ENCODE measurements at places on chromosomes 4 and X.
A peak's percentile ranks its signal among the peaks of the same experiment; 100 is the strongest.

DNA sequence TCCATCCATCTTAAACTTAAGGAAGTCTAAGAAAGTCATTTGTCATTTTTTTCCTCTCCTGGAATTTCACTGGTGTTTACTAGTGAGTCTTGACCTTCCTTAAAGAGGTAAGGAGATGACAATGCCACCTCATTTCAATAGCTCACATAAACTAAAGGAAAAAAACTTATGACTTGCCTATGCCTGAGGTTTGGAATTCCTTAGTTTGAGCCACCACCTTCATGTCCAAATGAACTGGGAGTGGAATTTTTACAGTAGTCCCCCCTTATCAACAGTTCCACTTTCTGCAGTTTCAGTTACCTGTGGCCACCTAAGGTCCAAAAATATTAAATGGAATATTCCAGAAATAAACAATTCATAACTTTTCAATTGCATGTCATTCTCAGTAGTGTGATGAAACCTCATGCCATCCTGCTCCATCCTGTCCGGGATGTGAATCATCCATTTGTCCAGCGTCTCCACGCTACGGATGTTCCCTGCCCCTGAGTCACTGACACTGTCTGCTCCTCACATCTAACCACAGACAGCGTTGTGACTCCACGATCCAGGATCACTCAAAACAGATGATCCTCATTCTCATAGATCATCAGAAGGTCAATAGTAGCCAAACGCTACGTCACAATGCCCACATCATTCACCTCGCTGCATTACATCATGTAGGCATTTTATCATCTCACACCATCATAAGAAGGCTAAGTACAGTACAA, 177.4 kb downstream of the SH3KBP1 start:
- no peak for DNase-seq

GRCh38 chrX:11349661-11350337, 56.6 kb downstream of the AMELX start:
- DNase-seq, result no peak

DNA sequence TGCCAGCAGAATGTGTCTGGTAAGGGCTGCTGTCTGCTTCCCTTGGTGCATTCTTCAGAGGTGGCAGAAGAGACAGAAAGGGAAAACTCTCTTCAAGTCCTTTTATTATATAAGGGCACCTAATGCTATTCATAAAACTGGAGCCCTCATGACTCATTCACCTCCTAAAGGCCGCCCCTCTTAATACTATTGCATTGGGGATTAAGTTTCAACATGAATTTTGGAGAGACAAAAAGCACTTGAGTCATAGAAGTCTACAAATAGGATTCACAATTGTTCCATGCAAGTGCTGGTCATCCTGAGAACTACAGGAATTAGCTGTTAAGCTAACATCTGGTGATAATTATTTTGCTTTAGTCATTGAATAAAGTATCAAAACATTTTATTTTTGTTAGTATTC, 349.5 kb downstream of the HS3ST1 start:
- no peak for DNase-seq

DNA sequence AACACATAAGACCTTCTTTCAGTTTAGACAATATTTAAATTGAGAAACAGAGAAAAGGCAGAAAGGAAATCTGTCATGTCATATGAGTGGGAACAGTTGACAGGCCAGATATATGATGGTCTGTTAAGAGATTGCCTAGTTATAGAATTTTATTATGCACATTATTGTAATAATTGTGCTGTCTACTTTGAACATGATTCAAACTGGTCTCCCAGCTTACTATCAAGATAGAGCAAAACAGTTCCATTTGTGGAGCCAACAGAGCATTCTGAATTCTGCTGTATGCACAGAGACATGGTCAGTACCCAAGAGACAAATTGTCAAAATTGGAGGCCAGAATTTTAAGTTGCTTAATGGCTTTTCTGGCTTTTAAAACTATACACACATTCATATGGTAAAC, 139.4 kb downstream of the FBXO8 start:
- DNase-seq, result no peak

- no peak for DNase-seq
Measured at GRCh38 chrX:133414406-133415275, 648 bp downstream of the GPC4 start.

DNA sequence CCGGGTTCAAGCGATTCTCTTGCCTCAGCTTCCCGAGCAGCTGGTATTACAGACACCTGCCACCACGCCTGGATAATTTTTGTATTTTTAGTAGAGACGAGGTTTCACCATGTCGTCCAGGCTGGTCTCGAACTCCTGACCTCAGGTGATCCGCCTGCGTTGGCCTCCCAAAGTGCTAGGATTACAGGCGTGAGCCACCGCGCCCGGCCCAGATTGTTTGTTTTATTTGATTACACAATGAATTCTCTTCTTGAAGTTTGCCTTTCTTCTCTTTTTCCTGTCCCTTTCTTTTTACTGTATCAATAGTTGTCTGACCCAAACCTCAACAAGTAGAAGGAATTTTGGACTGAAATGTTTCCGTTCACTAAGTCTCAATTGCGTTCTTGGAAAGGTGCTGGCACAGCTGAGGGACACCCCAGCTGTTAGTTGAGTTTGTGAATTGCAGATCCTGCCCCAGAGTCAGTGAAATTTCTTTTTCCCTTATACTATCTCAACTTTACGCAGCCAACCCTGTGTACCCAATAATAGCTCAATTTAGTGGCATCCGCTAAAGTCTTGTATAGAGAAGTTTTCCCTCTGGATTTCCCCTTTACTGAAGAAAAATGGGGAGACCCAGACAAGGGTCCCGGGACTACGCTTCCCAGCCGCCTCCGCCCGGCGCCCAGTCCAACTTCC, 639 bp upstream of the MTM1 start:
- DNase-seq, result no peak

DNA sequence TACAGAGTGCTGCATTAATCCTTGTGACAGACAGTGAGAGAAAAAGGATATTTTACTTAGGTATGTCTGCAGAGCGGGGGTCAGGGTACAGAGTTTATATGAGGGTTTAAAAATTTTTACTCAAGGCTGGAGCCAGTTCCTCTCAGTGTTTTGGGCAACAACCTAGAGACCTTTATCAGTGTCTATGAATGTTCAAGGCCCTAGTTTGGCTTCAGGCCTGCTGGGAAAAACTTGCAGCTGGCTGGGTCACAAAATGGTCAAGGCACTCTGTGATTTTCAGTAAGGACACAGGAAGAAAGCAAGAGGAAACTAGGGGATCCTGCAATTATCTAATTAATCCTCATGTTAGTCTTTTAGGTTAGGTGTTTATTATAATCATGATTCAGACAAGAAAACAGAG, 10.8 kb upstream of the C4orf54 start:
- DNase-seq, result no peak

- no peak for DNase-seq
Measured at GRCh38 chr4:77151241-77151640, 5.8 kb upstream of the CCNG2 start.

- DNase-seq, result no peak
Measured at GRCh38 chr4:111045992-111046391, 423.1 kb upstream of the PITX2 start.

- no peak for DNase-seq
Measured at GRCh38 chr4:118683513-118683912, 1.7 kb upstream of the METTL14 start.

DNA sequence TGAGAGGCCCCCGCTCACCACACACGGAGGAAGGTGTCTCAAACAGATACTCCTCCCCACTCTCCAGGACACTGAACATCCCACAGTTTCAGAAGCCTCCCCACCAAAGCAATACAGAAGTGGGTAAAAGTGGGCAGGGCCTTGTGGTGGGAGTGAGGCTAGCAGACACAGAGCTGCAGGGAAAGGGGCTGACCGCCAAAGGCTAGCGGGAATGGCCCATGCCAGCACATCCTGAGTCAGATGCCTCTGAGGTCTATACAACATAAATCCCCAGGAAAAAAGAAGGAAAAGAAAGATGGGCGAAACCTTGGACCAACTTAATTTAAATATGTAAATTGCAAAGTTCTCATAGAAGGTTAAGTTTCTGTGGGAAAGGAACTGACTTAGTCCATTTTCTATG, 21.9 kb upstream of the ARHGAP10 start:
- DNase-seq, result no peak

DNA sequence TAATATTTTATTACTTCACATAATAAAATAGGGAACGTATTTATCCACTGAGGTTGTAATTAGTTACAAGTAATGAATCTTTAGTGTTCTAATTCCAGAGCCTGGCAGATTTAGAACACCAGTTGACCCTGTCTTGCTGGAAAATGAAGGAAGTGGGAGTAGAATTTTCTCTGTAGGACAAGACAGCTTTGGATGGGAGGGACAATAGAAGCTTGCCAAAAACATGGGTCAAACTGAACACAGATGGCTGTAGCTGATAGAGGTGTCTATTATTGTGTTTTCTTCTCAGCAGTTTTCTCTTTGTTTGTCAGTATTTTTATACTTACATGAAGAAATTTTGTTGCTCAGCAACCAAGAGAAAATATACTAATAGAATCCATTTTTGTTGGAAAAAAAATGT, 20.2 kb downstream of the FAT4 start:
- DNase-seq, result no peak

GRCh38 chr4:24179201-24179840, 289.5 kb upstream of the PPARGC1A start:
- DNase-seq, result no peak

DNA sequence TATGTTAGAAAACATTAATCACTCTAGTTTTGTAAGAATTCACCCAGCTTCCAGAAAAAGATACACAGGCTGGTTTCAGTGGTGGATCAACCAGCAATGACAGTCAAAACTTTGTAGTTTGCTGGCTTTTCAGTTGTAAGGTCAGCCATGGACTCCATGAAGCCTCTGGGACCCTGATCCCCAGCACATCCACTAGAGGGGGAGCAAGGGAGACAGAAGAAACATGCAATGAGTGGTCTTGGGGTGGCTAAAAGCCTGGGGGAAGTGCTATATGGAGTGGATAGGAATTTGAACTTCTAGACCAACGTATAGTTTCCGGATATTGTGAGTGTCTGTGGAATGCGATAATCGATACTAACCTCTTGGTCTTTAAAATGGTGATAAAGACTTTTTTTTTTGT, 72.7 kb downstream of the AFF2 start:
- no peak for DNase-seq

GRCh38 chr4:67344594-67345380, 200.5 kb downstream of the CENPC start:
- no peak for DNase-seq

DNA sequence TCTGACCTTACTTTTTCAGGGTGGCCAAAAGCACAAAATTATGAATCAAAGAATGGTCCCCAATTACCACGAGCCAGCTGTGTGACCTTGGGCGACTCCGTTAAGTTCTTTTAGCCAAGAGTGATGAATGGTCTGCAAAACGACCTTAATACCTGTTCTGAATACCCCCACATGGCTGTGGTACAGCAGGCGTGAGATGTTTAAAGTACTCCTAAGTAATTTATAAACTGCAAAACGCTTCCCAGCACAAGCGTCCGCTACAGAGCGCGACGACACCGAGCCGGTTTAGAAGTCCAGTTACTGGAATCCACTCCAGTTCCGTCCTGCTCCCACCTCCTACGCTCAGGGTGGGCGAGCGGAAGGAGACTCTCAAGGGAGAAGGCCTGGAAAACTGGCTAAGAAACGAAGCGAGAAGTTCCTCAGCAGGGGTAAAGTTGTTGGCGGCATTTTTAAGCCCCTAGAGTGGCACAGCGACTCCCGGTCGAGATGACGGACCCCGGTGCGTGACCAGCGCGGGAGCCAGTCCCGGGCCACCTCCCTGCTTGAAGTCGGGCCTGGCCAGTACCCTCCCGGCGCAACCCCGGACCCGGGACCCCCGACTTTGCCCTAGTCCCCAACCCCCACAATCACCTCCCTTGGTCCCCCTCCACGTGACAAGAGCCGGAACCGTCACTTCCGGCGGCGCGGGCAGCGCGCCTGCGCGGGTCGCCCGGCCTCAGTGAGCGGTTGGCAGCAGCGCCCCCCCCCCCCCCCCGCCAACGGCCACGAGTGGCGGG, 659 bp upstream of the BMP2K start:
- peak; percentile 79 for DNase-seq

GRCh38 chrX:10847333-10847732, 226.9 kb upstream of the MID1 start:
- DNase-seq, result no peak

GRCh38 chrX:127085939-127086338, 266.4 kb downstream of the PRR32 start:
- DNase-seq, result no peak

DNA sequence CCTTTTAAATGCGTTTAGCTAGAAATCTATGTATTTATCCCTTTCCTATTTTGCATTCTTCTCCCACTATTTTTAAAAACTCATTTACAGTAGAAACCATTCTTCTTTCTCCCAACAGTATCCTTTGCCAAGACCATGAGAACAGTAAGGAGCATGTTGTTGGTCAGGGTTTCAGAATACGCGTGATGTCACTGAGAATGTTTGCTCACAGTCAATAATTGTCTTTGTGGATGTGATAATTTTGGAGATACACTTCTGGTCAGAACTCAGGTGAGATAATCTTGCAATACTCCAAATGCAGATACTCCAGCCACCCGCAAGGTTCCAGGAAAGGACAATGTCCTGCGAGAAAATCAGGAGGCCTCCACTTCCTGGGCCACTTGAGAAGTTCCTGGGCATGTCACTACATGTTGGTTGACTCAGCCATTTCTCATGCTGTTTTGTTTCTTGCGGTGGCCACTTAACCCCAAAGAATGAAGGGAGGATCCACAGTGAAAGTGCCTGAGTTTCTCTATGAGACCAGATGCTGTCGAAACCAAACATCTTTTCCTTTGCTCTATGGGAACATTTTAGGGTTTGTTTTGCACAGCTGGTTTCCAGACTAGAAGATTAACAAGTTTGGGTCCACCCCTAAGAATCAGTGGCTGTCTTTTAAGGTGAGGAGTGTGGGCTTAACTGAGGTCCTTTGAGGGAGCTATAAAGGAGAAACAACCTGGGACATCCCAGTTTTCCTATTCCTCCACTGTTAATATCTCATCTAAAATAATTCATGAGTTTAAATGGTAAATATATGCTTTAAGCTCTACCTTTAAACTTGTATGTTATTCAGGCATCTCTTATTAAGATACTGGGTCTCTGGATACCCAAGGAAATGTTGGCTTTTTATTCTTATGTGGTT, 116.0 kb downstream of the SOWAHB start:
- no peak for DNase-seq

- no peak for DNase-seq
Measured at GRCh38 chr4:4477796-4478195, 64.1 kb downstream of the STX18 start.

GRCh38 chrX:130055103-130055502, 55.2 kb downstream of the ELF4 start:
- no peak for DNase-seq

GRCh38 chrX:63428348-63428747, 77.2 kb upstream of the SPIN4 start:
- no peak for DNase-seq

GRCh38 chr4:25533256-25533655, 122.4 kb upstream of the SLC34A2 start:
- DNase-seq, result no peak

All from activated T-helper 1 cell treated with Interleukin-2 at 50 U/mL for 16 hours (primary cell).